ENCODE measurements at places on chromosomes 3 and 15. TPM values are rescaled to one million over a fixed set of nuclear protein-coding genes. Genes with fewer than 3 reads are reported as not detected.

GRCh38 chr3:4507024-4507596 lies 14.0 kb downstream of the ITPR1 start:
- no peaks in the 10 kb centered on the region for H3K36me3 ChIP-seq
- H3K4me3 ChIP-seq = no peak overlapping the region
- DNase-seq = no peak
- no peak overlapping the region for H3K27ac ChIP-seq

GRCh38 chr15:42508263-42508690 lies 12.8 kb downstream of the SNAP23 start:
- DNase-seq = peak; percentile 81
- H3K4me1 ChIP-seq = peaks cover 30% of the 10 kb centered on the region
- H3K4me3 ChIP-seq = no peak overlapping the region
- peak overlapping the region; percentile 2 for H3K27ac ChIP-seq
- H3K27me3 ChIP-seq = no peaks in the 10 kb centered on the region

DNA sequence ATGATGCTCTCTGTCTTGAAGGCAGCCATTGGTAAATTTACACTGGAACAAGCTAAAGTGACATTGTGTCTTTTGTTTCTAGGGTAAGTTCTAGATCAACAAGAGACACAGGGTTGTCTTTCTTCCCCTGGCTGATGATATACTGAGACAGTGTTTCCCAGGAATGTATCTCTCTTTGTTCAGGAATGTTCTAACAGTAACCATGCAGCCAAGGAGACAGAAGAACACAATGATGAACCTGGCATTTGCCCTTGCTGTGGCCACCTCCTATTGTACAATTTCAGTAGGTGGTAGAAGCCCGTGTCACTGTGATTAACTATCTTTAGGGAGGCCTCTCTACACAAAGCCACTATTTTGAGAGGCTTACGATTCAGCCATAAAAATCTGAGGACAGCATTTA lies 130.7 kb downstream of the LRTM1 start:
- H3K4me1 ChIP-seq = no peaks in the 10 kb centered on the region
- no peak overlapping the region for H3K4me3 ChIP-seq
- DNase-seq = no peak
- no peak overlapping the region for H3K27ac ChIP-seq

- H3K4me1 ChIP-seq = no peaks in the 10 kb centered on the region
- no peaks in the 10 kb centered on the region for H3K36me3 ChIP-seq
- H3K27me3 ChIP-seq = no peaks in the 10 kb centered on the region
- DNase-seq = no peak
- H3K4me3 ChIP-seq = no peak overlapping the region
Measured at GRCh38 chr15:53351373-53351772, 408.1 kb downstream of the WDR72 start.

DNA sequence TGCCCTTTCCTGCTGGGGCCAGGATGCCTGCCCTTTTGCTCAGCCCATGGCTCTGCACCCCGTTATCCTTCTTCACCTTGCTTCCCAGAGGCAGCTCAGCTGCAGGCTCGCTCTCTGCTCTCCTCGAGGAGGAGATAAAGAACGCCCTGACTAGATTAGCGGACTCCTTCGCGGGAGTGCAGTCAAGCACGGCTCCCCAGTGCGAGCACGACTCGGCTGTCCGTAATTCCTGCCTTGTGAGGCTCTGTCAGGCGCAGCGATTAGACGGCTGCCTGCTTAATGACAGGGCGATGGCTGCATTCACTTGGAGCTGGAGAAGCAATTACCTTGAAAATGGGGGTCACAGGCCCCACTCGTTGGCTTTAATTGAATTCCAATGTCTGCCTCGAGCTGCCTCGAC lies 25.9 kb downstream of the TLE3 start:
- H3K36me3 ChIP-seq = peaks cover 41% of the 10 kb centered on the region
- H3K4me3 ChIP-seq = no peak overlapping the region
- H3K27ac ChIP-seq = no peak overlapping the region
- no peaks in the 10 kb centered on the region for H3K4me1 ChIP-seq

DNA sequence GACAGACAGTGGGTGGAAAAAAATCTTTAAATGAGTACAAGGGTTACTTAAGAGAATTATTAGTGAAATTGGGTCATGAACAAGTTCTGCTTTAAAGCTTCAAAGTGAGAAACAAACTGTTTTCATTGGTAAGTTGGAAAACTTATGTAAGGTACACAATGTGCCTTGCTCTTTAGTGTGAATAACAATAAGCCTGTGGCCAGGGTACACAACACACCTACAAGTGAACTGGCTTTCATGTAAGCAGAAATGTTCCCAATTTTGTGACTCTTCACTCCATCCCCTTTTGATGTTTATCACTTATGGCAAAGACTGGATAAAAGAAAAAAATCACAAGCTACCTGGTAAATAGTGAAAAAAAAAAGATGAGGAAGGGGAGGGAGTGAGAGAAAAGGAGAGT lies 253.7 kb downstream of the ZBTB20 start:
- no peak overlapping the region for H3K4me3 ChIP-seq
- peak overlapping the region; percentile 5 for H3K27ac ChIP-seq
- DNase-seq = no peak
- H3K27me3 ChIP-seq = no peaks in the 10 kb centered on the region

GRCh38 chr3:143045639-143046038 lies 44.3 kb downstream of the U2SURP start:
- no peak overlapping the region for H3K4me3 ChIP-seq
- H3K27me3 ChIP-seq = no peaks in the 10 kb centered on the region
- H3K4me1 ChIP-seq = no peaks in the 10 kb centered on the region
- no peak for DNase-seq
- H3K27ac ChIP-seq = no peak overlapping the region

DNA sequence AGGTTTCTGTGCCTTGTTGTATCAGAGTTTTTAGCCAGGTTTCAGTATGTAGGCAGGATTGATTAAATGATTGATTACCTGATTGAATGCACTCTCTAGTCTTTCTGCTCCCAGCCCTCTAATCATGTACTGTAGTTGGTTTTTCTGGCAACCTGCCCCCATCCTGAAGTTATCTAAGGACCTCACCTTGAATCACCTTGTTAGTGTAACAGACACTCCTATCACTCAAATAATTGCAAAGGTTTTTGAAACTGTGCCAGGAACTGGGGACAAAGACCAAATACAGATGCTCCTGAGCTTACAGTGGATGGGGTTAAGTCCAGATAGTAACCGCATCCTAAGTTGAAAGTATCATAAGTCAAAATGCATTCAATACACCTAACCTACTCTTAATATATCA lies 141.5 kb upstream of the EIF1B start:
- DNase-seq = no peak
- H3K4me1 ChIP-seq = no peaks in the 10 kb centered on the region
- H3K36me3 ChIP-seq = no peaks in the 10 kb centered on the region
- H3K27ac ChIP-seq = no peak overlapping the region
- H3K4me3 ChIP-seq = no peak overlapping the region
- H3K27me3 ChIP-seq = no peaks in the 10 kb centered on the region

- no peak overlapping the region for H3K27ac ChIP-seq
- H3K4me1 ChIP-seq = no peaks in the 10 kb centered on the region
- H3K27me3 ChIP-seq = no peaks in the 10 kb centered on the region
- DNase-seq = no peak
Measured at GRCh38 chr3:101762041-101762646, 16.9 kb upstream of the NXPE3 start.

MED12L gene
- total RNA-seq = 0.16 TPM

DNASE1L3 gene
- total RNA-seq = 0.71 TPM

All from sigmoid colon (tissue), 7 donors.